Kidney epithelial cell (primary cell): ENCODE measurements at places on chromosomes 13 and 19. TPM values are rescaled to one million over a fixed set of nuclear protein-coding genes. Genes with fewer than 3 reads are reported as not detected.

- DNase-seq: no peak
Measured at GRCh38 chr13:73625562-73626339, 508.5 kb downstream of the KLF12 start.

- no peak for DNase-seq
Measured at GRCh38 chr13:50449465-50449864, 394.0 kb downstream of the DLEU7 start.

GRCh38 chr13:105089858-105090643, 1445.4 kb downstream of the EFNB2 start:
- DNase-seq: no peak

FSD1 gene
- total RNA-seq: 11.3 and 13.2 TPM in 2 replicates

DNA sequence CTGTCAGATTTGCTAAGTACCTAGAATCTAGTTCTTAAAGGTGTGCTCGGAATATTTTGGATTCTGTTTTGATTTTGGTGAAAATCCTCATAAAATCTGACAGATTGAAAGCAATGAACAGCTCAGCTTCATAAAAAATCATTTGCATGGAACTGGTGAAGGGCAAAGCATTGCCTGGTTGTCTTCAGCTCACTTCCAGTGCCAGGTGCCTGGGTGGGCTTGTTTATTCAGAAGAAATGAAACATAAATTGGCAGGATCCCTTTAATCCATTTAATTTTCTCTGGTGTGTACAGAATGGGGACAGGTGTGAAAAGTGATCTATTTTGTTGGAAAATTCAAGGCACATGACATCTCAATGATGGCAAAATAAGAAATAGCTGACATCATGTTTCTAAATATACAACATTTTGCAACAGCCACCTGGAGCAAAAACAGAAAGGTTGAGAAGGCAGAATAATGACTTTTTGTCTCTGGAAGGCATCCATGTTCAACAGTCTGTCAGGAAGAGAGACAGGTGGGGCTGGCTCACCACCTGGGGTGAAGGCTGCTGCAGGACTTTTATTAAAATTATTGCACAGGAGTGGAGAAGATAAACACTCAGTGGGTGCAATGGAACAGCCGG, 52.2 kb downstream of the RFC3 start:
- DNase-seq: no peak

IRGC gene
- total RNA-seq: not detected in 2 replicates

DNA sequence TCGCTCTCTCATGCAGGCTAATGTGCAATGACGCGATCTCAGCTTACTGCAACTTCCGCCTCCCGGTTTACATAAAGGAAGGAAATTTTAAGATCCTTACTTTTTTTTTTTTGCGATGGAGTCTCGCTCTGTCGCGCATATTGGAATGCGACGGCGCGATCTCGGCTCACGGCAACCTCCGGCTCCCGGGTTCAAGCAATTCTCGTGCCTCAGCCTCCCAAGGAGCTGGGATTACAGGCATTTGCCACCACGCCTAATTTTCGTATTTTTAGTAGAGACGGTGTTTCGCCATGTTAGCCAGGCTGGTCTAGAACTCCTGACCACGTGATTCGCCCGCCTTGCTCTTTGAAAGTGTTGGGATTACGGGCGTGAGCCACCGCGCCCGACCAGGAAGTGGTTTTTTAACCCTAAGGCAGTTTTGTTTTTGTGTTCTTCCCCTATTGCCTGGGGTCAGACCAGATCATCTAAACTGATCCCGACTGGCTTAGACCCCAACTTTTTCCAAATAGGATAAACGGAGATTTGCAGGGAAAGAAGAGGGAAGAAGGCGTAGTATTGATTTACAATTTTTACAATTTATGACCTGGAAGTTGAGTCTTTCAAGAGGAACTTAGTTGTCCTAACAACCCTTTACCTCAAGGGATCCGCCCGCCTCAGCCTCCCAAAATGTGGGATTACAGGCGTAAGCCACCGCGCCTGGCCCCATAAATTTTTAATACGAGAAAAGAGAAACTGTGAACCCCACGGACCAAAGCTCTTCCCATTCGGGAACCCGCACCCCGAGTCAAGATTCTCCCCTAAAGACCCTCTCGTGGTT, 142.0 kb downstream of the ZNF737 start:
- no peak for DNase-seq

DNA sequence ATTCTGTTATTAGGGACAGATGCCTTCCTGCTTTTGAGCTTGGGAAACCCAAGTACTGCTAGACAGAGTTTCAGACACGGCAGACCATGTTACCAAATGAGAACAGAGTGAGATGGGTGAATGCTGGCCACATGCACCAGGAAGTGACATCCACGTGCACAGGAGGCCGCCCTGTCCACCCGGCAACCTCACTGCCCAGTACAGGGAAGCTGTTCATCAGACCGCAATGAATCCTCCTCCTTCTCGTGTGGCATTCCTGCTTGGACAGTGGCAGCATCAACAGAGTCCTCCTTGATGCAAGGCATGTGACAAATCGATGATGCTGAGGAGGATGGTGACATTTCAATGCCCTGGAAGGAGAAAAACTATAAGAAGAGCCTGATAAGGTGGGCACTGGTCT, 191.0 kb upstream of the SOX1 start:
- no peak for DNase-seq

ZNF536 gene
- 0.13 and 0.21 TPM in 2 replicates for total RNA-seq

- DNase-seq: no peak
Measured at GRCh38 chr13:61728471-61728870, 312.8 kb upstream of the PCDH20 start.

GRCh38 chr13:64639206-64639605, 2590.9 kb downstream of the PCDH9 start:
- DNase-seq: no peak
